ENCODE measurements at places on chromosomes 5 and 9. TPM values are rescaled to one million over a fixed set of nuclear protein-coding genes. Genes with fewer than 3 reads are reported as not detected.

Gene SHOC1
- not detected for total RNA-seq

Gene NEURL1B
- total RNA-seq = 4.5 TPM

Gene SH2D3C
- not detected for total RNA-seq

Gene JAKMIP2
- not detected for total RNA-seq

Gene ARID3C
- total RNA-seq = not detected

Gene KCNN2
- 0.17 TPM for total RNA-seq

Gene FGF18
- total RNA-seq = 1.0 TPM

Gene PCDHGA4
- total RNA-seq = 0.08 TPM

Gene CCDC152
- not detected for total RNA-seq

Gene CDH10
- total RNA-seq = 0.10 TPM

Gene OR1Q1
- total RNA-seq = not detected

Gene KIF24
- total RNA-seq = 3.7 TPM

Gene PTPRD
- total RNA-seq = 0.16 TPM

Gene CCDC180
- 0.94 TPM for total RNA-seq

Gene CXCL14
- total RNA-seq = 0.10 TPM

Gene BAAT
- total RNA-seq = 0.34 TPM

Gene SLC6A18
- total RNA-seq = not detected

Gene OLFM1
- total RNA-seq = 10.3 TPM

Gene VLDLR
- 20.8 TPM for total RNA-seq

Gene PCDHGA2
- total RNA-seq = 0.70 TPM

Gene N4BP3
- total RNA-seq = 0.67 TPM

Gene PHF24
- 0.08 TPM for total RNA-seq

Gene SLC44A1
- total RNA-seq = 25.9 TPM

Gene PELO
- total RNA-seq = 19.9 TPM

Gene ARL10
- total RNA-seq = 1.4 TPM

Gene ACOT12
- not detected for total RNA-seq

Gene ASS1
- total RNA-seq = 17.7 TPM

Gene PLCXD3
- 0.13 TPM for total RNA-seq

Gene PRDM12
- 0.44 TPM for total RNA-seq

Gene GRM6
- total RNA-seq = not detected

Gene LURAP1L
- total RNA-seq = 31.0 TPM

Gene PCDHGC4
- not detected for total RNA-seq

Gene CERCAM
- 38.6 TPM for total RNA-seq

Gene POU5F2
- not detected for total RNA-seq

Gene IL33
- not detected for total RNA-seq

Gene SPOCK1
- total RNA-seq = 17.0 TPM

Gene TEX48
- total RNA-seq = not detected

Gene SMIM27
- 16.3 TPM for total RNA-seq

Gene NOP16
- 126 TPM for total RNA-seq

Gene TLR4
- 0.09 TPM for total RNA-seq

Gene NSG2
- total RNA-seq = not detected

Measured in A549 treated with GW870086 at 1 μM for 4 hours (cell line).